Temporal lobe (tissue), 4 donors: ENCODE measurements at places on chromosomes 5 and 9. TPM values are rescaled to one million over a fixed set of nuclear protein-coding genes. Genes with fewer than 3 reads are reported as not detected.

The PIP5K1B gene
- 4.9 TPM for total RNA-seq

The NEUROG1 gene
- total RNA-seq: 0.49 TPM

The NR5A1 gene
- not detected for total RNA-seq

The PAXX gene
- 14.8 TPM for total RNA-seq

The SPATA31E1 gene
- not detected for total RNA-seq

The IL33 gene
- total RNA-seq: 14.3 TPM

The ROPN1L gene
- 2.0 TPM for total RNA-seq

The FREM1 gene
- 1.7 TPM for total RNA-seq

The CNTFR gene
- total RNA-seq: 15.0 TPM

The SLC36A2 gene
- total RNA-seq: not detected

The PRR16 gene
- 1.2 TPM for total RNA-seq
